CD4-positive, alpha-beta memory T cell (primary cell): ENCODE measurements at places on chromosomes 4 and X. TPM values are rescaled to one million over a fixed set of nuclear protein-coding genes. Genes with fewer than 3 reads are reported as not detected.

DNA sequence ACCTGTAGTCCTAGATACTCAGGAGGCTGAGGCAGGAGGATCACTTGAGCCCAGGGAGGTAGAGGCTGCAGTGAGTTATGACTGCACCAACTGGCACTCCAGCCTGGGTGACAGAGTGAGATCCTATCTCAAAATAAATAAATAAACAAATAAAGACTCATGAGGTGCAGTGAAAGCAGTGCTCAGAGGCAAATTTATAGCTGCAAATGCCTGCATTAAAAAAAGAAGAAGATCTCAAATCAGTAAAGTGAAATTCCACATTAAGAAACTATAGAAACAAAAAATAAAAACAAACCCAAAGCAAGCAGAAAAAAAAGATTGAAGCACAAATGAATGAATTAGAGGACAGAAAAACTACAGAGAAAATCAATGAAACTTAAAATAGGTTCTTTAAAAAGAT, 22.5 kb upstream of the HSD17B13 start:
- no peak for DNase-seq

- no peak for DNase-seq
These were observed 57.5 kb upstream of the EGFL6 start for GRCh38 chrX:13511944-13512330.

GRCh38 chr4:168744021-168744420, 247.2 kb downstream of the PALLD start:
- no peak for DNase-seq

GRCh38 chr4:99165978-99166377, 21.9 kb upstream of the ADH4 start:
- DNase-seq, result no peak

- no peak for DNase-seq
These were observed 103.8 kb upstream of the RAI2 start for GRCh38 chrX:17964871-17965270.

DNA sequence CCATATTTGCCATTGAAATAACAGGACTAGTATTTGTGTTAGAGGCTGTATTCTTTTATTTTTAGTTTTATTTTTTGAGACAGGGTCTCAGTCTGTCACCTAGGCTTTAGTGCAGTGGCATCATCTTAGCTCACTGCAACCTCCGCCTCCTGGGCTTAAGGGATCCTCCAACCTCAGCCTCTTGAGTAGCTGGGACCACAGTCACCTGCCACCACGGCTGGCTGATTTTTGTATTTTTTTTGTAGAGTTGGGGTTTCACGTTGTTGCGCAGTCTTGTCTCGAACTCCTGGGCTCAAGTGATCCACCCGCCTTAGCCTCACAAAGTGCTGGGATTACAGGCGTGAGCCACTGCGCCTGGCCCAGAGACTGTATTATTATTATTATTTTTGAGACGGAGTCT, 15.3 kb downstream of the TMEM131L start:
- no peak for DNase-seq

RAB41 gene
- not detected for total RNA-seq

DNA sequence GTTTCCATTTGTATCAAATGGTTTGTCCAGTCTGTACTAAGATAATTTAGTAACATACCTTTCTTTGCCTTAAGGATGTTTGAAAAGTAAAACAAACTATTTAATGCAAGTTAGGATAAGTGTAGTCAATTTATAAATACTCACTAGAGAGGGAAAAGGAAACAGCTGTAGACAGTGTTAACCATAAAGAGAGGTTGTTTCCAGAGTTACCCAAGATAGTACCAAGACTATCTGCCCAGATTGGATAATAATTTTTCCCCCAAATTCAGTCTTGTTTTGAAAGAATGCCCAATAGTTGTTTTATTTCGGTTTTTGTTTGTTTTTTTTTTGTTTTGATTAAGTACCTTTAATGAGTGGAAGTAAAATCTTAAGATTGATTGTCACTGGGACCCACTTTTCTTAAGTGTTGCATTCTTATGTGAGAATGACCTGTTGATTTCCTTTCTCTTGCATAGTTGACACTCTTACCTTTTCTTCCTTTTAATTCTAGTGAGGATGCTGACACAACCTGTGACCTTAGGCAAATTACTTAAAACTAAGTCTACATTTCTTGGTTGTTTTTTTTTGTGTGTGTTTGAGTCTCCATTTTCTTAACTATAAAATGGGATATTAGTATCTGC, 12.8 kb downstream of the AFF1 start:
- no peak for DNase-seq

C4orf33 gene
- total RNA-seq, result 7.2 TPM

MAGEA9B gene
- not detected for total RNA-seq

NDP gene
- not detected for total RNA-seq

DNA sequence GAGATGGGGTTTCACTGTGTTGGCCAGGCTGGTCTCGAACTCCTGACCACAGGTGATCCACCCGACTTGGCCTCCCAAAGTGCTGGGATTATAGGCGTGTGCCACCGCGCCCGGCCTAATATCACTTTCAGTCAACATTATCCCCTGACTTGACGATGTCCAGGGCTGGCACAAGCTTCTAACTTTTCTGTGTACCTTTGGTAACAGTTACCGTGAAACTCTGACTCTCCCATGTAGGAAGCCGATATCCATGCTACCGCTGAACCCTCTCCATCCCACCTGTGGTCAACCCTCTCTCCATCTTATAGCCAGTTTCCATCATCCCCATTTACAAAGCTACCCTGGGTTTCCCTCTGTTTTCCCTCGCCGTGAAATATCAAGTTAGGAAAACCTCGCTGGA, 77.5 kb downstream of the CRLF2 start:
- no peak for DNase-seq

GRCh38 chr4:158621729-158622128, 50.0 kb downstream of the C4orf46 start:
- DNase-seq, result no peak

DNA sequence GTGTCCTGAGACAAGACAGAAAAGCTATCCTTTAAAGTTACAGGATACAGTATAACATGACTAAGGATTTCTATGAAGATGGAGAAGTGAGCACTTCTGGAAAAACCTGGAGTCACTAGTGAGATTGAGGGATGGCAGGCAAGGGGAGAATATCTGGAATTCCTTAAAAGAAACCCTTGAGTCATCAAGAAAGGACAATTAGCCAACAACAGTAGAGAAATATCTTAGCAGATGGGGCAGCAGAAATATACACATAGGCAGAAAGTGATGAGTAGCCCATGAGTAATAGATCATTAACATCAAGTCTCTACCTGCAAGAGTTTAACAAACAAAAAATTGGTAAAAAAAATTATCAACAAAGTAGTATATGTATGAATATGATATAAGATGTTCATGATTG, 858.8 kb upstream of the FRG1 start:
- DNase-seq, result no peak

DNA sequence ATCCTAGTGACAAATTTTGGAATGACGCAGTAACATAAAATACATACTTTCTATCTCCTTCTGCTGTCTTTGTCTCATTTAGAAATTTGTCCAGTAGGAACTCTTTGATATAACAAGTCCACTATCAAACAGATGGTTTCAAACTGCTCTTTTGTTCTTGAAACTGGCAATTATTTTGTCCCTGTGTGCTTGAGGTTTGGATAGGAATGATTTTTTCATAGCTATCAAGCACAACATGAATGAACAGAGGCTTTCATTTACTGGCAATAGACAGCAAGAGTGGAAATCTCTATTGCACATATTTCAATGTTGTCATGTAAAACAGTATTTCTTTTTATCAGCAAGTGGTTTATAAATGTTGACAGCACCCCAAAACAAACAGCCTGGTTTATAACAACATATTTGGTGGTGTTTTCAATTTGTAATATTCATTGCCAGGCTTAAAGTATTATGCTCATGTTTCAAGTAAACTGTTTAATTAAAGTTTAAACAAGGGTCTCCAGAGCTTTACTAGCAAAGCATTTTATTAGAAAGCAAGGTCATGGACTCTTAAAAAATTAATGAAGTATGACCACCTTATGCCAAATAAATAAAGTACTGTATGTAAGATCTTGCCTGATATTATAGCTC, 60.0 kb downstream of the TIGD2 start:
- no peak for DNase-seq

GRPR gene
- 0.23 TPM for total RNA-seq

DNA sequence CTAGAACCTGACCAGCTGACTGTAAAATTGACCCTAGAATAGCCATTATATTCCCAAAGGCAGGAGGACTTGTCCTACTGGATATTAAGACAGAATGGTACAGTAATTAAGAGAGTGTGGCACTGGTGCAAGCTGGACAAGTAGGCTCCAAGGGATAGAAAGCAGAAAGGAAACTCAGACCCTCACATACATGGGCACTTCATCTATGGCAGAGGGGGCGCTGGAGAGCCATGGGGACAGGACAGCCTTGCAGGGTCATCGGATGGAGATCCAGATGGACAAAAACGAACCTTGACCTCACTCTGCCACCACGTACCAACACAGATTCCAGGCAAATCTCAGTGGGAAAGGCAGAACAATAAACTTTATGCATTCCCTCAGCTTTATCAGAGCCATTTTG, 40.6 kb downstream of the GAB3 start:
- DNase-seq, result no peak

DNA sequence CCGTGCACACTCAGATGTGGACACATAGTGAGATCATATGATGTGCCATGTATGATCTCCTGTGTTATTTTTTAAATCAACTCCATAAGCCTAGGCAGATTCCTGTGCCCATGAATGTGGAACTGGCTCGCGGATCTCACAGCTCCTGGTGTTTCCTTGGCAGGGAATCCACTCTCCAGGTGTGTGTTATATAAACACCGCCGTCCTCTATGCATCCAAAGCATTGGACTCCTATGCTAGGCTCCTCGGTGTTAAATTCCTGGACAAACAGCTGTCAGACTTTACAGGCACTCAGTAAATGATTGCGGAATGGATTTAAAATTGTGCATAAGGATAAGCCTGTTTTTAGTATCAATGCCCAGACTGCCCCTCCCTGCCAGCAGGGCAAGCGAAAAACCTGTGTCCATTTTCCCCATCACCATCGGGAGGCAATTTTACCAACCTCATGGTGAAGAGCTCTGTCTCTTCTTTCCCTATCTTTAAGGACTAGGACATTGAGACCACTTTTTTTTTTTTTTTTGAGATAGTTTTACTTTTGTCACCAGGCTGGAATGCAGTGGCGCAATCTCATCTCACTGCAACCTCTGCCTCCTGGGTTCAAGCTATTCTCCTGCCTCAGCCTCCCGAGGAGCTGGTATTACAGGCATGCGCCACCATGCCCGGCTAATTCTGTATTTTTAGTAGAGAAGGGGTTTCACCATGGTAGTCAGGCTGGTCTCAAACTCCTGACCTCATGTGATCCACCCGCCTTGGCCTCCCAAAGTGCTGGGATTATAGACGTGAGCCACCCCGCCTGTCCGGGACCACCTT, 23.6 kb upstream of the GPR78 start:
- DNase-seq, result no peak

DNA sequence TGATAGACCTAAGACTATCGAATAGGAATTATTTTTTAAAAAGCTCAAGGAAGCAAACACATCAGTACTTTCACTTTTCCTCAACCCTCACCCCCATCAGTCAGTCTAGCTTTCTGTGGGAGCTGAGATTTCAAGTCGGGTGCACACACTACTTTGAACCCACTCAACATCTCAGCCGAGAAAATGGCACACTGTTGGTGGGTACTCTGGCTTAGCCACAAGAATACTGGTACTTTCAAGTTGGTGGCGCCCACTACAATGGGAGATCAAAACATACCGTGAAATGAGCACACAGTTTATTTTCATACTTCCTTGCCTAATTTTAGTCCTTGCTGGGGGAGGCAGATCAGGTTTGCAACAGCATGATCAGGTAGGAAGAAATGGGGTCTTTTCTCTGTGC, 10.2 kb downstream of the CD40LG start:
- no peak for DNase-seq

GRCh38 chr4:10684631-10685030, at the start of gene CLNK:
Gene CLNK, minus strand, starts transcription at chr4:10684768. Its CDS starts 16,899 bp downstream, at chr4:10667869.
- DNase-seq, result no peak

GRCh38 chrX:130539721-130540321, 138.0 kb downstream of the RBMX2 start:
- no peak for DNase-seq

- peak; percentile 69 for DNase-seq
These were observed 27.5 kb upstream of the HTRA3 start for GRCh38 chr4:8241895-8242696.

DNA sequence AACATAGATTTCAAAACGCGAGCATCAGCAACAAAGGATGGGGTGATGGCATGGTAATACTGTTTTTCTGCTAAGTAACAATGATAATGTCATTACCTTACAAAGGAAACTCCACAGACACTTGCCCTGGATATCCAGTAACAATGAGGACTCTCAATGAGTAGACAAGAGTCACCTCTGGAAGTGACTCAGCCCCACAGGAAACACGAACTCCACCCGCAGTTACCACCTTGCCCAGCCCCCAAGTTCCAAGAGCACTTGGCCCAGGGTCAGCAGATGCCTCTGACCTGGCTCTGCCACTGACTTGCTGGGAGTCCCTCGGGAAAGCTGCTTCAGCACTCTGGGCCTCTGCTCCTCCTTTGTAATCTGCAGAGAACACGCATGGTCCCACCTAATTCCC, 110.3 kb upstream of the MAP3K15 start:
- DNase-seq, result peak; percentile 15

GRCh38 chrX:118773782-118774181, 46.4 kb downstream of the IL13RA1 start:
- no peak for DNase-seq

NKX3-2 gene
- total RNA-seq, result not detected

SMIM31 gene
- total RNA-seq, result not detected

NFKB1 gene
- total RNA-seq, result 79.8 TPM

ZNF157 gene
- total RNA-seq, result 1.00 TPM

- DNase-seq, result no peak
These were observed 186.8 kb downstream of the NDST4 start for GRCh38 chr4:114926583-114926982.

DNA sequence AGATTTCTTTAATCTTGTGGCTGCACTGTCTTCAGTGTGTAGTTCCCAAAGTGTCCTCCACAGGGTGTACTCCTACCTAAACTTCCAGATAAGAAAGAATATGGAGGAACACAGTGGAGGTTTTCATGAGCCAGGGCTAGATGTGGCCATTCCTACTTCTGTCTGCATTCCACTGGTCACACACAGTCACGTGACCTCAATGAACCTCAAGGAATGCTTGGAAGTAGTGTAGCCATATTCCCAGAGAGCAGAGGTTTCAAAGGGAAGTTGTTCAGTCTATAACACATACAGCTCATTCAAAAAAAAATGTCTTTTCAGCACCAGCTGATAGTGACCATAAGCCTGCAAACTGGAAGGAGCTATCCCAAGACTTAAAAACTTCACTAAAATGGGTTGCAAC, 53.6 kb downstream of the ASB9 start:
- no peak for DNase-seq

PCDH11X gene
- total RNA-seq, result not detected

PLXNB3 gene
- total RNA-seq, result not detected
